GM10248 (cell line): ENCODE measurements at places on chromosomes 12 and 14.

DNA sequence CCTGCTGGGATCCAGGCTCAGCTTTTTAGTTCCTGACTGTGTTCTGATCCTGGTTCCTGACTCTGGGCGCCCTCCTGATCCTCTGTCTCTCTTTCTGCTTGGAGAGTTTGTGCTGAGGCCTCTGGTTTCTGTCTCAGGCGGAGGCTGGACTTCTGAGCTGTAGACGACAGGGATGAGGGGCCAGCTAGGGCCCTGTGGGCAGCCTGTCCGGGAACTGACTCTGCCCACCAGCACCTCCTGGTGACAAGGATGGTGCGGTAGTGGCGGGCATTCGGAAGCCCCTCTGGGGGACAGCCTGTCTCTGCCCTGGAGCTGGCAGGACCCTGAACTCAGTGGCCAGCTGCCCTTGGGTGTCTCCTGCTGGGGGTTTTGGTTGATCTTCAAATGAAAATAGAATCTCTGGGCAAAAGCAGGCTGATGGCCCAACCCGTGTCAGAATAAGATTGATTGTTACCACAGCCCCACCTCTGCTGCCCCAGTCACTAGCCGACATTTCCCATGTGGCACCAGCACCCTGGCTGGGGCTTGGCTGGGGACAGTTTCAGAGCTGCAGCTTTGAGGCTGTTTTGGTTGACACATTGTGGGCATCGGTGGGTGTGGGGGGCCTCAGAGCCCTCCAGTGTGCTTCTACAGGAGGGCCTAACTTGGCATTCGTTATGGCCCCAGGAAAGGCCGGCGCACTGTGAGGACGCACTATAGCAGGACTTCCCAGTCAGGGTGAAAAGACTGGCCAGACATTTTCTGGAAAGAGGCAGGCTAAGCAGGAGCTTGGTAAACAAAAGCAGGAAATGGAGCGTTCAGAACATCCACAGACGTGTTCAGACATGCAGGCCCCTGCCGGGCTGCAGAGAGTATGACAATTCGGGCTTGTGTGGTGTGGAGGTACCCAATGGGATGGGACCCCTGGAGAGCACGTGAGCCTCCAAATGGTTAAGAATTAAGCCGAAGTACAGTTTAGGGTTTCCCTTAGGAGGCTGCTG lies 16.2 kb downstream of the KRT80 start:
- no peak for DNase-seq

GRCh38 chr12:4421590-4422031 lies 24.0 kb downstream of the FGF6 start:
- peak; percentile 72 for DNase-seq

DNA sequence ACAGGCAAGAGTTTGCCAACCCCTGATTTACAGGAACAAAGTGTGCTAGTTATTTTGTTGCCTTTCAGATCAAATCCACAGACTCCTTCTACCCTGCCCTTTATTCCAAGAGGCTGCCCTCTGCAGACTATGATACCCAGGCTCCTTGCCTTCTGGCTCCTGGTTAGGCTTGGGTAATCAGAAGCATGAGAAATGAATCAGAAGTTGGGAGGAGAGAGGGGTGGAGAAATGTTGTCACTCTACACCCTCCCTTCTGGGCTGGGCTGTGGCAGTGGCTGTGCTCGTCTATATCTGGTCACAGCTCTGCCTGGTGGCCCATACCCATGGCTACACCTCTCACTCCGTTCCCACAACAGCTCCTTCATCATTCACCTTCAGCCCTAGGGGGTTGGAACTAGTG lies 204.6 kb upstream of the PLXNC1 start:
- no peak for DNase-seq

- DNase-seq, result no peak
Observed at GRCh38 chr12:60832290-60832689, 1236.5 kb downstream of the SLC16A7 start.

DNA sequence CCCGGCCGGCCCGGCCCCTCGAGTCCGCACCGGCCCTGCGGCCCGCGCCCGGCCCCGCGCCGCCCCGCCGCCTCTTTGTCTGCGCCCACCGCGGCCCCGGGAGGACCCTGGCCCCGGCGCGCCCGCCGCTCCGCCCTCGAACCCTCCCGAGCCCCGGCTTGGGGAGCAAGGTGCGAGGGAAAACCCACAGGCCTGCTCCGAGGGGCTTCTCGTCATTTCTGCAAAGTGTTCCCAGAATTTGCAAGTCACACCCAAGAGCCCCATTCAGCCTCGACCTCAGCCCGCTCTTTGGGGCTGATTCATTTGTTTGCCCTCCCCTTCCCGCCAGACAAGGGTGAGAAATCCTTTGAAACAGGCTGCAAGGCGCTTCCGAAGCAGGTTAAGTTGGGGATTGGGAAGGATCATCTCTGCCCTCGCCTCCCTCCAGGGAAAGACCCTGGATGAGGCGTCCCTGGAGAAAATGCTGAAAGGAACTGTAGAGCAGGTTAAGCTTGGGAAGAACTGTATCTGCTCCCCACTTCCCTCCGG lies 325 bp upstream of the CLIP1 start:
- no peak for DNase-seq

GRCh38 chr12:119770146-119770545 lies 102.2 kb downstream of the PRKAB1 start:
- no peak for DNase-seq
